SW480 (cell line): ENCODE measurements at places on chromosomes 2 and 18.
A peak's percentile ranks its signal among the peaks of the same experiment; 100 is the strongest.

DNA sequence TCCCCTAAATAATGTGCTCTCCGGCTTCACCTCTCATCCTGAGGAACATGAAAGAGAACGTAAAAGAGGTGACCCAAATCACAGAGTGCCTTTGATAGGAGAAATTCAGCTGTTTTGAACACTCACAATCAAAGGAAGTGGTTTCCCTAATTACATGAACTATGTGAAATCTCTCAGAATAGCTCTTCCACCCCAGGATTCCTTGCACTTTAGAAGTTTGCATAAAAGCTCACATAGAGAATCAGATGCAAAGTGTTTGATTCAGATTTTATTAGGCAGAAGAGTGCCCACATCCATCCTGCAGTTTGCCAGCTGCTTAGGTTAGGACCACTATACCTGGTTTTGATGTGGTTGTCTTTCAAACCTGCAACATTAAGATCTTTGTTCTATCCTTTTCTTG is 61.0 kb downstream of the MAP3K20 start:
- DNase-seq: peak; percentile 30

DNA sequence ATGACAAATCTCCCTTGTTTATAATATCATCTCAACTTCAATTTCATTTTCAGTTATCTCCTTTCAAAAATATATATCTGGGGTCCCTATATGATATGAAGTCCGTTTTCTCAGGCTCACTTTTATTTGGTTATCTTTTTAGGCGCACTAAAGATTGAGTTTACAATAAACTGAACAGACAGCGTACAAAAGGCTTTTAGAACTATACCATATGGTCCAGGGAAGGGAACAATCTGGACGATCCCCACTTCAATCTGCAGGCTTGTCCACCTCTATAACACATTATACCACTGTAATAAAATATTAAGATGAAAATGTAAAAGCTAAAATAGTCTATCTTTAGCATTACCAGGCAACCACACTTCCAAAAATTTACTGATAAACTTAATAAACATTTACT is 289.9 kb downstream of the ZEB2 start:
- no peak for DNase-seq

- DNase-seq: no peak
These were observed 176.4 kb downstream of the ACTR3 start for GRCh38 chr2:114066186-114066747.

DNA sequence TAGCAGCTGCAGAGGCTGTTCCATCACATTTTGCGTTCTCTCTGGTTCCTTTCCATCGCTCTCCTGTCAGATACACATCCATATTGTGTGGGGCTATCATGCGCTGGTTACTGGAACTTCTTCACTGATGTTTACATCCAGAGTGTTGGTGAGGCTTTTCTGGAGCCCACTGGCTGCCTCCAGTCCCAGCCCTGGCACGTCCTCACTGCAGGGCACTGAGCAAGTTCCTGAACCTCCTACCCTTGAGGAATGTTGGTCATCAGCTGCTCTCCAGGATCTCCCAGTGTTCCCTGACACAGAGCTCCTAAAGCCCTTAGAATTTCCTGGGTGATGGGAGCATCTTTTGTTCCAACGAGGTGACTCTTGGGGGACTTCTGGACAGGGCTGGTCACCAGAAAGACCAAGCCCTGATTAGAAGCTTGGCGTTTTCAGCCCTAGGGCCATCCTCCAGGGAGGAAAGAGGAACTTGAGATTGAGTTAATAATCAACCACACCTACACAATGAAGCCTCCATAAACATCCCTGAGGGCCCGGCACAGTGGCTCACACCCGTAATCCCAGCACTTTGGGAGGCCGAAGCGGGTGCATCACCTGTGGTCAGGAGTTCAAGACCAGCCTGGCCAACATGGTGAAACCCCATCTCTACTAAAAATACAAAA is 81.3 kb downstream of the TFCP2L1 start:
- DNase-seq: no peak

DNA sequence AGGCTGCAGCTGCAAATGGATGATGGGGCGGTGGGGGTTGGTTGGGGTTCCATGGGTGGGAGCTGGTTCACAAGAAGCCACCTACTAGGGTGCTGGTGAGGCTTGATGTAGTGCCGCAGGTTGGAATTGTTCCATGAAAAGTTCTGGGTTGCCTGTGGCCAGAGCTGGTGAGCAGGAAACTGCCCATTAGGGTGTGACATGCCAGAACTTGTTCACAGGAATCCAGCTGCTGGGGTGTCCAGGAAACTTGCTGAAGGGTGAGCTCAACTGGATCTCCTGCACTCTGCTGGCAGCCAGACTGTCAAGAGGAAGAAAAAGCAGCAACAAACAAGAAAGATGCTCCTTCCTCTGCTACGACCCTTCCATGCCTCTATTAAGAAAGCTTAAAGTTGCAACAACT is 48.8 kb downstream of the MAP3K20 start:
- DNase-seq: peak; percentile 25

DNA sequence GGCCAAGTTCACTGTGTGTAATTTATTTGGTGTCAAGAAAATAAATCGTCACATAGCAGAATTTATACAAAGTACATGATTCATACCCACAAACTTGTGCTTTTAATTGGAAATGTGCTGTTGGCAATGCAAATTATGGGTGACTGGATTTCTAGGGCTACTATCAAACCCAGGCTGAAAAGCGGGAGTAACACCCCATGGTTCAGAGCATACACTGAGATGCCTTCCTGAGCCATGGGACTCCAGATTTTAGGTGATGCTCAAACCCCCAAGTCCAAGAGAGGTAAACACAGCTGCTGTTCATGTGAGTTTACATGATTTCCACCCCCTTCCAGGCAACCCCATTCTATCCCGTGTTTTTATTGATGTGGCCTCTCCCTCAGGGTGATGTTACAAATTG is 565.9 kb upstream of the ID2 start:
- no peak for DNase-seq

DNA sequence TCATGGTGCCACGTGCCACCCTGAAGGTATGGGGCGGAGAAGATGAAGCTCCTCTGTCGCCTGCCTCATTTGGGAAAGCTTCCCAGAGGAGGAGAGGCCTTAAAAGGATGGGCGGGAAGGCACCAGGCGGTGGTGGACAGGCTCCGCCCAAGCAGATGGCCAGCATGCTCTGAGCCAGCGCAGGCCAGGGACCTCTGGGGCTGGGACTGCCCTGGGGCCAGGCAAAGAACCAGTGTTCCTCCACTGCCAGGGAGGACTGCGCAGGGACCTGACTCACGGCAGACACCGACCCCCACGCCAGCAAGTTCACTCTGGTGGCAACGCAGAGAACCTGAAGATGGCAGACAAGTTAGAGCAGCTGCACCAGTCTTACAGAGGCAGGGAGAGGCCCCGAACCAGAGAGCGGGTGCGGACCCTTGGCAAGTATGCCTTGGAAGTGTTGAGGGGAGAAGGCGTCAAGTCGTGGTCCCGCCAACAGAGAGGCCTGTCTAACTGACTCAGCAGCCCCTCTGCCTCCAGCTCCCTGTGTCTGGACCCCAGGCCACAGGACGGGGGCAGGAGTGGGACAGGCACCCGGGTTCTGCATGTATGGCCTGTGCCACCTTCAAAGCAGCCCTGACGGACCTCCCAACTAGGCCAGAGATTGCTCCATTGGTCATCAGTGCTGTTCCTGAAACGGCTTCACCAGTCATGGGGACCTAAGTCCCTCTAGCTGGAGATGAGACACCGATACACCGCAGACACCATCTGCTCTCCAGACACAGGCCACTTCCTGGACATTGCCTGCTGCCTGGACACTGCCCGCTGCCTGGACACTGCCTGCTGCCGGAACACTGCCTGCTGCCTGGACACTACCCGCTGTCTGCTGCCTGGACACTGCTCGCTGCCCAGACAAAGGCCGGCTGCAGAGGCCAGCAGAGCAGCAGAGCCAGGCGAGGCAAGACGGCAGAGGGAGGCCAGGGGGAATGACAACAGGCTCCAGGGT is 124.7 kb downstream of the HDAC4 start:
- peak; percentile 78 for DNase-seq

- DNase-seq: no peak
These were observed 3.3 kb upstream of the SLC66A2 start for GRCh38 chr18:79954791-79955190.
